ENCODE measurements at places on chromosomes 5 and 9.

DNA sequence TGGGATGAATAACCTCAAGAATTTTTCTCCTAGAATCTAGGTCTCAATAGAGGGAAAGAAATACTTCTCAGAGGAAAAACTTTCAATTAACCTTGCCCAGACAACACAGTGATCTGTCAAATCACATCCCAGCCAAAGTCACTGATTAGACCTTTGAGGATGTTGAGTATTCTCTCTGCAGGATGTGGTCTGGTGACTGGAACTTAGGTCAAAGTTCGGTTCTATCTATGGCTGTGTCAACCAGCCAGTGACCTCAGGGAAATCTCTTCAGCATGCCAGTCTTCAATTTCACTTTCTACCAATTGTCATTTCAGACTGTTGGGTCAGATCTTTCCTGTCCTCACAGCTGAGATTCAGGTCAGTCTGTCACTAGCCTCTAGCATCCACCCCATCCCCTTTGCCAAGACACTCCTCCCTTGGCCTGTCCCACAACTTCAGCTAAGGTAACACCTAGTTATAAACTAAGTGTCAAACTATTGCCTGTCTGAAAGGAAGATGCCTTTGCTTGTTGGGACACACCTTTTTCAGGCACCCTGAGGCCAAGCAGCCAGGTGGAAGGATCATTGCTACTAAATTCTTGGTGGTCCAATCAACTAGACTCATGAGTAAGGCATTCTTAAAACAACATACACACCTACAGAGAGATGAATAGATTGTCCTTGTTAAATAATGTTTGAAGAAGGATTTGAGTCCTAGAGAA, 156.3 kb upstream of the FST start:
- DNase-seq, result no peak

DNA sequence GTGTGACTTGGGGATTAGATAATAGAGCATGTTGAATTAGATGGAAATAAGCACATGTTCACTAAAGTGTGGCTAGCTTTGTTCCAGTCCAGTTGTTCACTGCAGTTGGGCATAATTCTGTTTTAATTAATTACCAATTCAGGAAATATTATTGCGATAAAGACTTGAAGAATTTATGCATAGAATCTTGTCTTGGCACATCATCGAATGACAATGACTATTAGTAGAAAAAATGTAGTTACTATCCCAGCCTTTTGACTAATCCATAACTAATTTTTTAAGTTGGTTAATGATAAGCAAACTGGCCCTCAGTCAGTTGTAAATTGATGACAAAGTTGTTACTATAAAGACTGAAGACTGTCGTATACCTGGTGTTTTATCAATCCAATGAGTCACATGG, 10.5 kb downstream of the LNPEP start:
- no peak for DNase-seq

DNA sequence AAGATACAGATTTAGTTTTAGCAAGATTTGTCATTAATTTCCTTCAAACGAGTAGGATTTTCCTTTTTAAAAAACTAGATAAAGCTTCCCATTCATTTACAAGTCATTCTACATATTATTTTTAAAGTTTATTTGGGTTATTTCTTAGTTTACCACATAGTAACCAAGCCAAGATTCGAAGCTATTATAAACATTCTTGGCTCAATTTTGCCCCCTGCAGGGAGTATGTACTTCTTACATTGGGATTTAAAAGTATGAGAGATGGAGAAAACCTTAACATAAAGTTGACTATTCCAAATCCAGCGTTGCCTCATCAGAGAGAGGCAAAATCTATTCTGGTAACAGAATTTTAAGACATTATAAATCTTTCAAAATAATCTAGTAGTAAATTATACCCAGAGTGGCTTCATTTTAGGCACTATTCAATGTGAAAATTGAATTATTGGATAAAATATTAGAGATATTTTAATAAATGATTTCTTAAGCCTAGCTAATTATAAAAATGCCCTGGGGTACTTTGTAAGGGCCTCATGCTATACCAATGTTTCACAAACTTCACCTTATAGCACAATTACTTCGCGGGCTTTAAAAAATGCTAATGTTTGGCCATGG, 39.1 kb downstream of the FBN2 start:
- DNase-seq, result no peak

DNA sequence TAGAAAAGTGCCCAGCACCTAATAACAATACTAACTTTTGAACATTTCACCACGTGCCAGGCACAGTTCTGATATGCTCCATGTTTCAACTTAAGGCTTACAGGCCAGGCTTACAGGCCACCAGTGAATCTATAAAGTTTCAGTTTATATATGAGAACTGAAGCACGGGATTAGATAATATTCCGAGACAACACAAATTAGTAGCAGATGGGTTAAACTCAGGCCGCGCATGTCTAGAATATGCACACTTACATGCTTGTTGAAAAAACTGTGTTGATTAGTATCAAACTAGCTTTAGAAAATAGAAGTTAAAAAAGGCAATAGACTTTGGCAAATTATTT, 587.9 kb downstream of the MTRR start:
- DNase-seq, result no peak

- no peak for DNase-seq
These were observed 458.3 kb downstream of the AGTPBP1 start for GRCh38 chr9:85283421-85283820.

DNA sequence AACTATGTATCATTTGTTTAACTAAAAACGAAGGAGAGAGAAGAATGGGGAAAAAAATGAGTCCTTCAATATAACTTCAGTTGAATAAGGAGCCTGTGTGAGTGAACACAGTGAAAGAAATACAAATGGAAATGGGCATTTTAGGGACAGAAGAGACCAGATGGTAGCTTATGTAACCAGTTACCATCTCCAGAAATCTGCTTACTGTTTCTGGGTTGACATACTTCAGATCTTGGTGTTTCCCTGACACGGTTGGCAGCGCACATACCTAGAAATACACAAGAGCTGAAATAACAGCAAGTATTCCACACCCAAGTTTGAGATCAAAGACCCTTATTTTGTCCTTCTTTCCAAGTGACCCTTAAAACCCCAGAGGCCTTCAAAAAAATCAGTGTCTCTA, 14.9 kb upstream of the GFRA3 start:
- no peak for DNase-seq

GRCh38 chr5:124065508-124065907, 553.5 kb downstream of the CSNK1G3 start:
- DNase-seq, result no peak

DNA sequence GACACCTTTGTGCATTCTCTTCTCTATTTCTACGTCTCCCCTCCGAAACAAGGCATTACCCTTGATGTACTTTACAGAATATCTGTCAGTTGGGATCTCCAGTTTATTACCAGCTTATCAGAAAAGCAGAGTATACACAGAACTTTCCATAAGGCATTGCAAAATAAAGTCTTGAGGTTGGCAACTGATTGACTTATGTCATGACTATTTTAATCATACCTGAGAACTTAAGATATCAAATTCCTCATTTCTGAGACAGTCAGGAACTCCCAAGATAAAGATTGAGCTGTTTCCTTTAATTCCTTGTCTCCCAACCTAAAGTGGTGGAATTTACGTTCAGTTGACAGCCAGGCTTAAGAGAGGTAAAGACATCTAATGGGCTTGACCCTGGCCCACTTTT, 110.9 kb downstream of the MEF2C start:
- no peak for DNase-seq

DNA sequence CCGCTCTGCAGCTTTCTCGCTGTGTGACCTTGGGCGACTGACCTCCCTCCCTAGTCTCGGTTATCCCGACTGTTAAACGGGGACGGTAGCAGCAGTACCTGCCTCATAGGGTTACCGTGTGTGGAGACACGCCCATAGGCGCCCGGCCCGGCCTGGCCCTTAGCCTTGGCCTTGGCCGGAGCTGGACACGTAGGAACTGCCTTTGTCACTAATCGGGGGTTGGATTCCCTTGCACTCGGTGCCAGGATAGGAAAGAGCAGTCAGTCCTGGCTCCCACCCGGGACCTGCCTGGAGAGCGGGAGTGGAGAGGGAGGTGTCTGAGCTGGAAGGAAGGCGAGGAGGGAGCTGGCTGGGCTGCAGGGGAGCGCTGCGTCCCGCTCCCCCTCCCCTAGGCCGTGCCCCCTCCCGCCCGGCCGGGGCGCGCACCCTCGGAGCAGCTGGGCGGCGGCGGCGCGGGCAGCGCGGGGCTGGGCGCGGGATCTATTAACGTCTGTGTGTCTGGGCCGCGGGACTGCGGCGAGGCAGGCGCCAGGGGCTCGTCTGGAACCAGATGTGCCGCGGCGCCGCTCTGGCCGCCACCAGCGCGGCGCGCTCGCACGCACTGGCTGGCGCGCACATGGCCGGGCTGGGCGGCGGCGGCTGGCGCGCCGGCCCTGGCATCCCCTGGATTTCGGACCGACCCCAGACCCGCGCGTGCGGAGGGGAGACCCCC, 31.7 kb downstream of the PRRX2 start:
- DNase-seq, result peak; percentile 54

- no peak for DNase-seq
These were observed 99.6 kb upstream of the SPEF2 start for GRCh38 chr5:35518104-35518503.

- DNase-seq, result no peak
These were observed 506.3 kb upstream of the WWC1 start for GRCh38 chr5:167785106-167785505.

DNA sequence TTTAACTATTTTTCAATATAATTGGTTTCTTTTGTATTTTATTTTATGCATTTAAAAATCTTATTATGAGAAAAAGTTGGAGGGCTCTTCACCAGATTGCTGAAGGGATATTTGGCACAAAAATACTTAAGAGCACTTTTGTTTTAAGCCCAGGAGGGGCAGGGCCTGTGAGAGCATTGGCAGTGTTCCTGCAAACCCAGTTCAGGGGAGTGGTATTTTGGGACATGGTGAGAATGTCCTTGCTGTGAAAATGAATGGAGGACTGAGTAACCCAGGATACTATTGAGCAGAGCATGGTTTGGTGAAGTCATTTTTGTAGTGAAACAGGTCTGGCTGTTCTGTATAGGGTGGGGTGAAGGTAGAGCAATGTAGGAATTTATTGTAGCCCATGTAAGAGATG, 121.4 kb downstream of the KCTD16 start:
- no peak for DNase-seq

All from H9 (cell line).